Astrocyte (in vitro differentiated cells and primary cell): ENCODE measurements at places on chromosomes 5 and 9. TPM values are rescaled to one million over a fixed set of nuclear protein-coding genes. Genes with fewer than 3 reads are reported as not detected.

Gene FLT4
- 3.7 and 7.2 TPM in 2 replicates for total RNA-seq

Gene TMEM174
- not detected in 2 replicates for total RNA-seq

Gene PCDHA6
- 2.7 TPM in 2 replicates for total RNA-seq

DNA sequence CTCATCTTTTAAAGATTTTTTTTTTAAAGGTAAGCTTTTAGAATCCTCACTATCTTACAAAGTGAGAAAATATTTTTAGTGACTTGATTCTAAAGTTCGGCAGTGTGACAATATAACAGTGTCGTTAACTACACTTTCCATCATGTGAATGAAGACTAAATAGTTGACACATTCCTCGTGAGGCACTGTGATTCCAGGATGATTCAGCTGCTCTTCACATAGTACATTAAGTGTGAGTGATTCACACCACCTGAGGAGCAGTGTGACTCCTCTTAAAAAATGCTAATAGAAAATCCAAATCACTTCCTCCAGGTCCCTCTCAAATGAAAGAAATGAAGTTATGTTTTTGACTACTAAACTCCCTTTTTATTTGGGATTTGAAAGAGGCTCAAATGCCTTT is 589.5 kb downstream of the GABRG2 start:
- no peaks in the 10 kb centered on the region for H3K27me3 ChIP-seq
- no peak overlapping the region for H3K4me3 ChIP-seq
- no peak for DNase-seq
- H3K36me3 ChIP-seq, result no peaks in the 10 kb centered on the region
- H3K27ac ChIP-seq, result no peak overlapping the region
- no peaks in the 10 kb centered on the region for H3K4me1 ChIP-seq

DNA sequence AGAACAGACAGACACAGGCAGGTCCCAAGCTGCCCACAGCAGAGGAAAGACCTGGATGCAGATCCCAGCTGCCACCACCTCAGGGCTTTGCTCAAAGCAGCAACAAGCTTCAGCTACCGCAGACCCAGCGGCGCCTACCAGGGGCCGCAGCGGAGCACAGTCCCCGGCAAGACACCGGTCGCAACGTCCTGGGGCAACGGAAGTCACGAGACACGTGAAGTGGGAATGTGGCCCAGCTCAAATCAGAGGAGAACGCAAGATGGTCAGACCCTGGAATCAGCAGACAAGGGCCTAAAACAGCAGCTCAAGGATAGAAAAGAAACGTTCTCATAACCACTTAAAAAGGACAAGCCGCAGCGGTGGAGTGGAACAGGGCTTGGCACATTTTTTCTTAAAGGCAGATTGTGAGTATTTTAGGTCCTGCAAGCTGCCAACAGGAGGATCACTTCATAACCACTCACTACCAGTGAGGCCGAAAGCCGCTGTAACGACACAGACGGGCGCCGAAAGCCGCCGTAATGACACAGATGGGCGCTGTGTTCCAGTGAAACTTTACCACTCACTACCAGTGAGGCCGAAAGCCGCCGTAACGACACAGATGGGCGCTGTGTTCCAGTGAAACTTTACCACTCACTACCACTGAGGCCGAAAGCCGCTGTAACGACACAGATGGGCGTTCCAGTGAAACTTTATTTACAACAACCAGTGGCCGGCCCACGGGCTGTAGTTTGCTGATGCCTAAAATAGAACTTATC is 21.7 kb downstream of the SLC9A3 start:
- H3K4me3 ChIP-seq, result no peak overlapping the region
- no peaks in the 10 kb centered on the region for H3K36me3 ChIP-seq
- DNase-seq, result no peak
- no peaks in the 10 kb centered on the region for H3K4me1 ChIP-seq

GRCh38 chr9:16322849-16323248 is 547.6 kb downstream of the BNC2 start:
- H3K36me3 ChIP-seq, result no peaks in the 10 kb centered on the region
- H3K27ac ChIP-seq, result no peak overlapping the region
- no peak overlapping the region for H3K4me3 ChIP-seq
- no peak for DNase-seq
- no peaks in the 10 kb centered on the region for H3K27me3 ChIP-seq
- H3K4me1 ChIP-seq, result peaks cover 5% of the 10 kb centered on the region

DNA sequence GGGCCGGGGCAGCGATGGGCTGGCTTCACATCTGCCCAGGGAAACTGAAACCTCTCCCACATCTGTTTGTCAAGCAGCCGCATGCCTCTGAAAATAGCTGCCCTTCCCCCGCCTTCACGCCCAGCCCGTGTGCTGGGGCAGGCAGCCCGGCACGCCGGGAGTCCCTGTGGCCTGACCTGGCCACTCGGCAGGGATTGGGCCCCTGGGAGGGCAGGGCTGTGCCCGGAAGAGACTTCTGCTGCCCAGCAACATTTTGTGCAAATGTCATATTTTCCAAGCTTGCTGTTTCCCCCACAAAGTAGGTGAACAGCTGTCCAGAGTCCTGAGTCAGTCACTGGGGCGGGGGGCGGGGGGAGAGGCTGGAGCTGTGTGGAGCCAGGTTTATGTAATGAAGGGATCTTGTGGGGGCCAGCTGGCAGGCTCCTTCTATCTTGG is 8.2 kb downstream of the COL27A1 start:
- no peaks in the 10 kb centered on the region for H3K36me3 ChIP-seq
- H3K27ac ChIP-seq, result peak overlapping the region; percentile 28
- peaks cover 12% of the 10 kb centered on the region for H3K4me1 ChIP-seq

DNA sequence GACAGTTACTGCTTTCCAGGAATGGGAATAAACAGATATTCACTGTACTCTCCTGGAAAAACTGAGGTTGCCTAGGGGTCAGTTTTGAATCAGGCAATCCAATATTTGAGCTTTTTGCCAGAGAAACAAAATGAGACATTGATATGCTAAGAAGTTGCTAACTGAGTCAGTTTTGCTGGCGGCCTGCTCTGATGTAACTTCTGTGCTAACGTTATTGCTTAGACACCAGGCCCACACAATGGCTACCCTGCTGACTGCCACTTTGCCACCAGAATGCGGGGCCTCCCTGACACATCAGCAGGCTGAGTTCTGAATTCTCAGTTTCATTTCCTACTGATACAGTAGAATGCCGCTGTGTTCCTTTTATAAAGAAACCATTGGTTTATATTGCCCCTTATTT is 18.2 kb upstream of the ZNF618 start:
- peak; percentile 26 for DNase-seq
- no peaks in the 10 kb centered on the region for H3K4me1 ChIP-seq
- no peak overlapping the region for H3K27ac ChIP-seq
- no peak overlapping the region for H3K4me3 ChIP-seq

GRCh38 chr5:123651234-123651633 is 139.3 kb downstream of the CSNK1G3 start:
- no peak for DNase-seq
- H3K27me3 ChIP-seq, result no peaks in the 10 kb centered on the region
- no peak overlapping the region for H3K27ac ChIP-seq
- no peaks in the 10 kb centered on the region for H3K36me3 ChIP-seq
- H3K4me1 ChIP-seq, result no peaks in the 10 kb centered on the region

DNA sequence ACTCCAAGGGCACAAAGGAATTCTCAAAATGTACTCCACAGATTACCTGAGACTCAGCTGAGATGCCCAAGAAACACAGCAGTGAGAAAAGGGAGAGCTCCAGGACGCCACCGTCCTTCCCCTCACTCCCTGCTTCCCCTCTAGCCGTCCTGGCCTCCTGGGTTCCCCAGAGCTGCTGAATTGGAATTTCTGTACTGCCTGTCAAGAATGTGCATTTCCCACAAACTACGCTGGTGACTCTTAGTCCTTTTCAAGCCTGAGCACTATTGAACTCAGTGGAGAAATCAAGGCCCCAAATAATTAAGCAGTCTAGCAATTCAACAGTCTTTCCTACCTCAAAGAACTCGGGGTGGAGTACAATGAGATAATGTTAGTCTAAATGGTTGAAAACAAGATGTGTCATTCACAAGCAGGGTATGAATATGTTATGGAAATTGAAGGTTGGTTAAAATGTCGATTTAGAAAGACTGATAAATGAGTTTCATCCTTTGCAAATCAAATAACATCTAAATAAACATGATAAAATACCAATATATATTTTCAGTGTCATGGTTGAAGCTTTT is 153.2 kb downstream of the MED27 start:
- no peaks in the 10 kb centered on the region for H3K36me3 ChIP-seq
- no peaks in the 10 kb centered on the region for H3K27me3 ChIP-seq
- no peak overlapping the region for H3K4me3 ChIP-seq
- no peak overlapping the region for H3K27ac ChIP-seq

- H3K4me1 ChIP-seq, result no peaks in the 10 kb centered on the region
- H3K27me3 ChIP-seq, result no peaks in the 10 kb centered on the region
- H3K27ac ChIP-seq, result no peak overlapping the region
- H3K4me3 ChIP-seq, result no peak overlapping the region
- no peak for DNase-seq
- H3K36me3 ChIP-seq, result no peaks in the 10 kb centered on the region
These were observed 351.0 kb upstream of the SLC24A2 start for GRCh38 chr9:20139763-20140290.

DNA sequence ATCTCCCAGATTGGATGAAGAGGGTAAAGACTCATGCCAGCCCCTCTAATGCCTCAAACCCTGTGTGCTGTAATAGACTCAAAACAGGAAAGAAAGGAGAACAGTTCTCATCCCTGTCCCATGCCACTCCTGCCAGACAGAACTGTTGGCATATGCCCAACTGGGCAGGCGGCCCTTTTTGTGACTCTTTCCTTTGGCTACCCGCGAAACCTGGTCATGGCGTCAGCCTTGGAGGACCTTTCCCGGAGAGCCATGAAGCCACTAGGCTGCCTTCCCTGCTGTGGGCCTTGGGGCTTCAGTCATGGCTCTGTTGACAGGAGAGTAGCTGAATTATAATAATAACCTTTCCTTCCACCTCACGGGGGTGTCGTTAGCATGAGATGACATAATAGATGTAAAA is 75.9 kb upstream of the SEMA6A start:
- H3K27me3 ChIP-seq, result no peaks in the 10 kb centered on the region
- DNase-seq, result no peak
- H3K36me3 ChIP-seq, result no peaks in the 10 kb centered on the region
- no peaks in the 10 kb centered on the region for H3K4me1 ChIP-seq
